ENCODE measurements at places on chromosomes 5 and 9. TPM values are rescaled to one million over a fixed set of nuclear protein-coding genes. Genes with fewer than 3 reads are reported as not detected.

RC3H2 gene
- 64.0 TPM for total RNA-seq

DNA sequence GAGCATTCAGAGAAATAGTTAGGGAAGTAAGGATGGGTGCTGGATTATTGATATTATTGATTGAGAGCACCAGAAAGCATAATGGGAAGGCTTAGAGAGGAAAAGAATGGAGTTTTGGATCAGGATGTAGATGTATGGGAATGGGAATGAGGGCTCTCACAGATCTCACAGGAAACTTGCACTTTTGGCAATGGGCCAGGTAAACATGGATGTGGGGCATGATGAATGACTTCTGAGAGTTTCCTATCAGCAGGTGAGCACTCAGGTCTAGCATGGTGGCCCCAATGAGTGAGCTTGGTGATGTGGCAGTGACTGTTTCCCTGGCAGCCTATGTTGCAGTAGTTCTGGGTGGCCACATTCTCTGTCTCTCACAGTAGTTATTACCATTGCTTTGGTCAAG is 283.8 kb downstream of the FBXL7 start:
- DNase-seq, result no peak

DNA sequence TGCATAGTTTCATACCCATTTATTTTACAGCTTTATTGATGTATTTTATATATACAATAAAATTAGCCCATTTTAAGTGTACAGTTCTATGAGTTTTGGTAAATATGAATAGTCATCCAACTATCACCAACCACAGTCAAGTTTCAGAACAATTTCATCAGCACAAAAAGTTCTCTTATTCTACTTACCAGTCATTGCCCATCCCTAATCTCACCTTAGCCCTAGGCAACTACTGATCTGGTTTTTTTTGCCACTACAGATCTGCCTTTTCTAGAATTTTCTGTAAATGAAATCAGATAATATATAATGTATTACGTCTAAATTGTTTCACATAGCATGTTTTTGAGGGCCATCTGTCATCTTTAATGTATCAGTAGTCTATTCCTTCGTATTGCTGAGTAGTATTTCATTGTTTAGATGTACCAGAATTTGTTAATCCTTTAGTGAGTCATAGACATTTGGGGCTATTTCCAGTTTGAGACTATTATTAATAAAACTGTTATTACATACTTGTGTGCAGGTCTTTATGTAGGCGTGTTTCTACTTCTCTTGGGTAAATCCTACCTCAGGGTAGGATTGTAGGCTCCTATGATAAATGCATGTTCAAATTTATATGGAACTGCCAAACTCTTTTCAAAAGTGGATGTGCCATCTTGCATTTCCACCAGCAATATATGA is 198.5 kb upstream of the ADAMTSL1 start:
- no peak for DNase-seq

- DNase-seq, result no peak
Observed at GRCh38 chr5:71475788-71476384, 20.4 kb downstream of the BDP1 start.

DNA sequence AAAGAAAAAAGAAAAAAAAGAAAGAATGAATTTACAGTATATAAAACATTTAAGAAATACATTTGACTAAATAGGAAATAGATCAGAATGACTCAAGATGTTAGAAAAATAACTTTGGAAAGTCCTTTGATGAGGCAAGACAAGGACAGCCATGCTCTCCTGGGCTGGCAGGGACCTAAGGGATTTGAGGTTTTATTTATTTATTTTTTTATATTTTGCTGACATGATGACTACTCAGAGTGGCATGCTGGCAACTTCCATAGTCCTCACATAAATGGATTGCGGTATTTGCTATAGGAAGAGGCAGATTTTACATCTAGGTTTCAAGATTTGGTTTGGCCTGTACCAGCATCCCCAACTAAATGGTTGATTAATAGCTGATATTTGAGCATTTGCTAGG is 17.7 kb downstream of the SLC28A3 start:
- DNase-seq, result no peak

IL4 gene
- total RNA-seq, result not detected

IFNE gene
- total RNA-seq, result 0.34 TPM

OTULINL gene
- total RNA-seq, result 1.0 TPM

DNA sequence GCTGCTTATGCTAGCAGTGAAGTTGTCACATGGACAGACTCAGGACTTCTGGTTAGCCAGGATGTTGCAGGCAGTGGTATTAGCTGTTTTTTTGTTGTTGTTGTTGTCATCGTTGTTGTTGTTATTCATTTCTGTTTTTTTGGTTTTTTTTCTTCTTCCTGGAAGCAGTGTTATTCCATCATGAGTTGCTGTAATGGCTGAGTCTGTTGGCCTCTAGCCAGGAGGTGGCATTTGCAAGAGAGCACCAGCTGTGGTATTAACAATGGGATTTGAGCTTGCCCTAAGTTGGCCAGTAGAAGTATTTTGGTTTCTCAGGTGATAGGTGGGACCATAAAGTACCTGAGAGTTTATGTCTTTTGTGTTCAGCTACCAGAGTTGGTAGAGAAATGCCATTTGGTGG is 561.1 kb downstream of the KCTD16 start:
- DNase-seq, result no peak

DNA sequence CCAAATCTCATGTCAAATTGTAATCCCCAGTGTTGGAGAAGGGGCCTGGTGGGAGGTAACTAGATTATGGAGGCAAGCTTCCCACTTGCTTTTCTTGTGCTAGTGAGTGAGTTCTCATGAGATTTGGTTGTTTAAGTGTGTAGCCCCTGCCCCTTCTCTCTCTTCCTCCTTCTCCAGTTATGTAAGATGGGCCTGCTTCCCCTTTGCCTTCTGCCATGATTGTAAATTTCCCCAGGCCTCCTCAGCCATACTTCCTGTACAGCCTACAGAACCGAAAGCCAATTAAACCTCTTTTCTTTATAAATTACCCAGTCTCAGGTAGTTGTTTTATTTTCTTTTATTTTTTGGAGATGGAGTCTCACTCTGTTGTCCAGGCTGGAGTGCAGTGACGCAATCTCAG is 18.2 kb upstream of the TXNDC8 start:
- DNase-seq, result no peak

DNA sequence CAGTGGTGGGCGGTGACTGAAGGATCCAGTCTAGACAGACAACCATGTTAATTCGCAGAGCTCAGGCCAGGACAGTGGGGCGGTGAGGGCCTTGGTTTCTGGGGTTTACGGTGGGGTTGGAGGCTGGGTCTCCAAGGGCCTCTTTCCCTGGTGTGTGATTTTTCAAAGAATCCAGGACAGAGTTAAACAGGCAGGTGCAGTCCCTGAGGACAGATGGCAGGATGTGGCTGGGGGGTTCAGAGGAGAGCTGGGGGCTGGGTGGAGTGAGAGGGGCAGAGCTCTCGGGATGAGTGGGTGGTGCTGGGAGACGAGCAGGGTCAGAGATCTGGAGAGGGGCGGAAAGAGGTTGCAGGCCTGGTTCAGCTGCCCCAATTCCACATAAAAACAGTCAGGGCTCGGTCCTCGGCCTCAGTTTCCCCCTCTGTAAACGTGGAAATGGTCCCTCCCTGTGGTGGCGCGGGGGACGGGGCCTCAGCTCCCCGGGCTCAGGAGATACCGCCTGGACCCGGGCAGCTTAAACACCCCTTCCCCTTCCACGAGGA is 145.9 kb downstream of the GAPVD1 start:
- DNase-seq, result no peak

ENTPD8 gene
- total RNA-seq, result not detected

GRCh38 chr9:137804908-137805630 is 72.5 kb upstream of the CACNA1B start:
- DNase-seq, result peak; percentile 1

GRCh38 chr5:52638732-52639131 is 149.0 kb upstream of the ITGA1 start:
- DNase-seq, result no peak

- DNase-seq, result no peak
Observed at GRCh38 chr5:89418407-89419085, 535.6 kb upstream of the MEF2C start.

DNA sequence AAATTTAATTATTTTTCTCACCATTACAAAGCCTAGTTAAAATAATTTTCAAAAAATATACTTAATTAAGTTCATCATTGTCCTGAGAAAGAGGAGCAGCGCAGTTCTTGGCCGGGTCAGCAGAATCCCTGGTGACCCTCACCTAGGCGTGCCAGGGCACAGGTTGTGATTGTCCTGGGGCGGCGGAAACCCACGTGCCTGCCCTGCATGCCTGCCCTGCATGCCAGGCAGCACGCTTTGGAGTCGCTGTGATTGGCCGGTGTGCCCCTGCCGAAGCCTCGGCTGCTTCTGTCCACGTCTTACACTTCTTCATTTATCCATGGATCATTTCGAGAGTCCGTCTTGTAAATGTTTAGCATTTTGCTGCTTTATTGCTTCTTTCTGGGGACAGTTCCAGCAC is 25.6 kb downstream of the SLC12A2 start:
- DNase-seq, result no peak

SARDH gene
- total RNA-seq, result 1.8 TPM

ANKRD18B gene
- 3.8 TPM for total RNA-seq

GRCh38 chr5:113338628-113339027 is 96.2 kb downstream of the TSSK1B start:
- DNase-seq, result no peak

- DNase-seq, result no peak
Observed at GRCh38 chr5:14081791-14082190, 61.4 kb upstream of the TRIO start.

ALDH1B1 gene
- total RNA-seq, result 87.2 TPM

- DNase-seq, result no peak
Observed at GRCh38 chr9:99606296-99606695, 215.4 kb upstream of the NR4A3 start.

- DNase-seq, result no peak
Observed at GRCh38 chr5:99059685-99060084, 130.9 kb upstream of the CHD1 start.
